ENCODE measurements at places on chromosomes 13 and 19.

DNA sequence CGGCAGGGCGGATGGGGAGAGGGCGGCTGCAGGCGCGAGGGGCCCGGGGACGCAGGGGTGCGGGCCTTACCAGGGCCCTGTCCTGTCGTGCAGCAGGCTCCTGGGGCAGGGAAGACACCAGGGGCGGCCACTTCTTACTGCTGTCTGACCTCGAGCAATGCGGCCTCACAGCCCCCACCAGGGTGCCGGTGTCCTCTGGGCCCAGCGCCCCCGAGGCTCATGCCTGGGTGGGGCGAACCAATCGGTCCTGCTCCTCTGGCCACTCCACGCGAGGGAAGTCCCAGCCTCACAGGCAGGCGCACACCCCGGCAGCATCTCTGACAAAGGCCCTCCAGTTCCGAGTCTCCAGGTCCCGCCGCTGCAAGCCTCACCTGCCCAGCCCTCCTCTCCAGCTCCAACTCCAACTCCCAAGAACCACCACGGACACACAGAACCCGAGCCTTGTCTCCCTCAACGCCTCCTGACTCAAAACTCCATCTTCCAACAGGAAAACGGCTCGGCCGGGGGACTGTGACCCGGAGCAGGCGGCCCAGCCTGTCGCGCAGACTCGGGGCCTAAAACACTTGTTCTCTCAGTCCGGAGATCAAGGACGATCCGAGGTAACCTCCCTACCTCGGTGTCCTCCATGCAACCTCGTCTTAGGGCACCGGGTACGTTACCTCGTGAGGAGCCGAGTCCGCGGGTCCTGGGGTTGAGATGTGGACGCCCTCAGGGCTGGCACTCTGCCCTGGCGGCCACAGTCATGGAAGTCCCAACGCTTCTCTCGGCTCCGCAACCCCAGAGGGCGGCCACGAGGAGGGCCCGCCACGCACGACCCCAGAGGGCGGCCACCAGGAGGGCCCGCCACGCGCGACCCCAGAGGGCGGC, 6.5 kb downstream of the FGF22 start:
- DNase-seq, result no peak

- no peak for DNase-seq
Measured at GRCh38 chr19:29366757-29367156, 153.8 kb upstream of the UQCRFS1 start.

DNA sequence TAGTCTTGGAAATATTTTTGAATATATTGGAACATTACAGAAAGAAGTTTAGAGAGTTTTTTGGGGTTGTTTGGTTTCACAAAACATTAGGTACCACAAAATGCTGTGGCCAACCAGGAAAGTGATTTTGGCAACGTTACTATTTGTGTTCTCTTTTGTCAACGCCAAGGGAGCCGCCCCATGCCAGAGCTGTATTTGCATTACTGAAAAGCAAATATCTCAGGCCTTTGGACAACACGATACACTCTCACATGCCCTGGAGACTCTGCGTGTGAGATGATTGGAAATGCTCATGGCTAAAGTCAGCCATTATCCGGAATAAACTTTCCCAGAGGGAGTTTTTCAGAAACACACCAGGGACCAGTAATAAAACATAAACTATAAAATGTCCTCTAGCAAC, 324.6 kb downstream of the SHISA2 start:
- DNase-seq, result no peak

DNA sequence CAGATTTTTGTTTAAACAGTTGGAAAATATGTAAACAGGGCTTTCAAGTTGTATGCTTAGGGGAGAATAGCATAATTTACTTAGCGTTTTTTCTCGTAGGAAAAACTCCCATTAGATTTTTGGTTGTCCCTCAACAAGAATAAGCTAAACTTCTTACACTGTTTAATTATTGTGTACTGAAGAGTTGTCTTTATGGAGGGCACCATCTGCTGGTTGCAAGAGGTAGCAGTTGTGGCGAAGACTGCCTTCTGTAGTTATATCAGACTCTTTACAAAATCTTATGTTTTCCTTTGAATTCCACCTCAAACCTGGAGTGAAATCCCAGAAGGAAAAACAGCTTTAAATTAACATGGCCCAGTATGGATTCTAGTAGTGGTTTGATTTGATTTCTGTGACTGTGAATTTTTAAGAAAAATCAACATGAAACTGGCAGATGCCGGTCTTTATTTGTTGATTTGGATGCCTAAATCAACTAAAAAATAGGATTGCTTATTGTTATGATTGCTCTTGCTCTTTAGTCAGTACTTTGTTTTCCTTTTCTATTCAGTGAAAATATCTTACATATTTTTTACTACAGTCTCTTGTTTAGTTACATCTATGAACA, 53.4 kb downstream of the PDS5B start:
- peak; percentile 16 for DNase-seq

- DNase-seq, result peak; percentile 55
Measured at GRCh38 chr19:10603084-10603872, 16.2 kb upstream of the AP1M2 start.

DNA sequence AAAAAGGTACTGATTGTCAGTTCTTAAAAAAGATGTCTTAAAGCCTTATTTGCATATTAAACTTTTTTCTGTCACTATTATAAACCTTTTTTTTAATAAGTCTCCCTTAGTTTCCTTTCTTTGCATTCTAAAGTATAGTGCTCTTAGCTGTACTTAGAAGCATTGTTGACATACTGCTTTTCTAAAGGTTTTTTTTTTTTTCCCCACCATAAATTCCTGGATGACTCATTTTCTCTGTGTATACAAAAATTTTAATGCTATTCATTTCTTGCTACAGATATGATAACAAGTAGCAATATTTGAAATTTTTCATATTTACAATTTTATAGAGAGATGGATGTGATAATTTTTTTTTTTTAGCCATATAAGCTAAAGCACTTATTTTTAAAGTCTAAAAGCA, 43.5 kb downstream of the METTL21C start:
- no peak for DNase-seq

DNA sequence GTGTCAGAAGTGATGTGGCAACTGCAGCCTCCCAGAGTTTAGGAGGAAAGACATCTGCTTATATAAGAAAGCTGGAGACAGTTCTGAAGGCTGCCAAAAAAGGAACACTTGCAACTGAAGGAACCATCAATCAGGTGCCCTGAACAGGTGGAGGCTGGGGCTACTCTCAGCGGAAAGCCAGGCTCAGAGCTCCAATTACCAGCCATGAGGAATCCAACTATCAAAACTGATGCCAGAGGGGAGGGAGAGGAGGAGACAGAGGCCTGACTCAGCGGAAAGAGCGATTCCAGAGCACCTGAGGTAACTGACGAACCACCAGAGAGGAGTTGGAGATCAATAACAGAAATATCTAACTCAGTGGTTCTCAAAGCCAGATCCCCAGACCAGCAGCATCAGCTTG, 24.3 kb downstream of the LEUTX start:
- DNase-seq, result no peak

DNA sequence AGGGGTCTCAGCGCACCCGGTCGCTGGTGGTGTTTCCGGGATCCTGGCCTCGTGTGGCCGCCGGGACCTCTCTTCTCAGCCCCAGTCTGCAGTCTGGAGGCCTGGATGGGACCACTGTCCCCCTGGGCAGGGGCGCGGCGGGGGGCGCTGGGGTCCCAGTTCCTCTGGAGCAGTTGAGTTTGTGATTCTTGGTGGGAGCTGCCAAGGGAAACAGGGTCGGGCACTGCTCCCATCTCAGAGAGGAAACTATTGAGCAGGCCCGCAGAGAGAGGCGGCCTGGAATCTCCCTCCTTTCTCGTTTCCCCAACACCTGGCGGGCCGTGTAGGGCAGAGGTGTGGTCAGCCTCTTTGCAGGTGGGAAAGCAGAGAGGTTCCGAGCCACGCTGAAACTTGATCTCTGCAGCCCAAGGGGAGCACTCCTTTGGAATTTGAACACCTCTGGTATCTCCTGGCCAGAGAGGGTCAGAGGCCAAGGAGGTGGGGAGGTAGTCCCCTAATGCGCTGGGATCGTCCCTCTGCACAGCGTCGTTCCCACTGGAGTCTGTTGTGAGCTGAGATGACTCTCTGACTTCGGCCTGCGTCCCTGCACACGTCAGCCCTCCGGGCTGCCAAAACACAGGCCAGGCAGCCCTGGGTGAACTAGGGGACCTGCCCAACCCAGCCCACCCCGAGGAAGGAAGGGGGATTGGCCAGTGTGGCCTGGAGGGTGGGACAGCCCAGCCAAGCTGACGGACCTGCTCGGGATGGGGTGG, 741 bp downstream of the PLEKHF1 start:
- no peak for DNase-seq

DNA sequence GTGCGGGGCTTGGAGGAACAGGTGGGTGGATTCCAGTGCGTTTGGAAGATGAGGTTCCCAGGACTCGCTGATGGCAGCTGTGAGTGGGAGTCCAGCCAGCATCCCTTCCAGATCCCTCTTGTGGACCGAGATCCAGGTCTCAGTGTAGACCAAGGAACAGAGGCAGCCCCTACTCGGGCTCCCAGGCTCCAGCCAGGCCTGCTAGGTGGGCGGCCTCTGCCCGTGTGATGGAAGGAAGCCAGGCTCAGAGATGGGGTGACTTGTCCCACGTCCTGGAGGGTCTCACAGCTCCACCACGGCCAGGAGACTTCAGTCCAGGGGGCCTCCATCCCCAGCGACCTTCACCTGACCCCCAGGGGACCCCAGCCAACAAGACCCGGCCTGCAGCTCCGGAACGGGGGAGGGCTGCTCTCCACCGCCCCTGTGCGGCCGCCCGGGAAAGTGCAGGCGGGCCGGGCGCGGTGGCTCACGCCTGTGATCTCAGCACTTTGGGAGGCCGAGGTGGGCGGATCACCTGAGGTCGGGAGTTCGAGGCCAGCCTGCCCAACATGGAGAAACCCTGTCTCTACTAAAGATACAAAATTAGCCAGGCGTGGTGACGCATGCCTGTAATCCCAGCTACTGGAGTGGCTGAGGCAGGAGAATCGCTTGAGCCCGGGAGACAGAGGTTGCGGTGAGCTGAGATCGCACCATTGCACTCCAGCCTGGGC, 729 bp upstream of the MADCAM1 start:
- DNase-seq, result peak; percentile 41

DNA sequence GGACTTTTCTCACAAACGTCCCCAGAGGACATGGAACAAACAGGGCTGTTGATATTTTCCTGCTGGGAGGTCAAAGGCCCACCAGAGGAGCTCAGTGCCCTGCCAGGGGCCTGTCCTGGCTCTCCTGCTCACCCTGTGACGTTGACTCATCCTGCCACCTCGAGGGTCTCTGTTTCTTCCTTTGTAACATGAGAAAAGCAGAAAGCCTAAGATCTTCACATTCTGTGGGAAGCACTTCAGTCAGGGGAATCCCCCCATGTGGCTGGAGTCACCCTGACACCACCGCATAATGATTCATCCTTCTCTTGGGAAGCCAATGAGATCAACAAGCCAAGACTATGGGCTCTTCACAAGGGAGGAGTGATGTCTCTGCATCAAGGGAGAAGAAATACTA, 147.9 kb downstream of the KATNAL1 start:
- DNase-seq, result no peak

DNA sequence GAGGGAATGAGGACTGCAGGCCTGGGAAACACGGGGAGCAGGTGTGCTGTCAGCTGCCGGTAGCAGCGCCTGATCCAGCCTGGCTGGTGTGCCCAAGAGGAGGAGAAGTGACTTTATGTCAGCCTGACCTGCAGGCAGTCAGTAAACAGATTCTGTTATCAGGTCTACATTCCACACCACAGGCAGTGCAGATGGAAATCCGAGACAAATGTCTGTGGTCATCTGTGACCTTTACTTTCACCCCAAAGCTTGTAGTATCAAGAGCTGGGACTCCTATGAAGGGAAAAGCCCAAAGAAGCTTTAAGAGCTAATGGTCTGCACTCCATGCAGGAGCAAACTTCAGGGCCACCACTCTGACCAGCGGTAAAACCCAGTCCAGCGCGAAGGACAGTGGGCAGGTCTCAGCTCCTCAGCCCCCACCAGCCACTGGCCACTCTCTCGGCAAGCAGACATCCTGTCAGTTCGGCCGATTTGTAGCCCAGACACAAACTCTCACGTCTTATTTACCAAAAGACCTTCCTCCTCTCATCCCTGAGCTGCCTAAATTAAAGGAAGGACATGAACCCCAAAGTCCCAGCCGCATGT, 7.7 kb downstream of the EPS15L1 start:
- DNase-seq, result no peak

DNA sequence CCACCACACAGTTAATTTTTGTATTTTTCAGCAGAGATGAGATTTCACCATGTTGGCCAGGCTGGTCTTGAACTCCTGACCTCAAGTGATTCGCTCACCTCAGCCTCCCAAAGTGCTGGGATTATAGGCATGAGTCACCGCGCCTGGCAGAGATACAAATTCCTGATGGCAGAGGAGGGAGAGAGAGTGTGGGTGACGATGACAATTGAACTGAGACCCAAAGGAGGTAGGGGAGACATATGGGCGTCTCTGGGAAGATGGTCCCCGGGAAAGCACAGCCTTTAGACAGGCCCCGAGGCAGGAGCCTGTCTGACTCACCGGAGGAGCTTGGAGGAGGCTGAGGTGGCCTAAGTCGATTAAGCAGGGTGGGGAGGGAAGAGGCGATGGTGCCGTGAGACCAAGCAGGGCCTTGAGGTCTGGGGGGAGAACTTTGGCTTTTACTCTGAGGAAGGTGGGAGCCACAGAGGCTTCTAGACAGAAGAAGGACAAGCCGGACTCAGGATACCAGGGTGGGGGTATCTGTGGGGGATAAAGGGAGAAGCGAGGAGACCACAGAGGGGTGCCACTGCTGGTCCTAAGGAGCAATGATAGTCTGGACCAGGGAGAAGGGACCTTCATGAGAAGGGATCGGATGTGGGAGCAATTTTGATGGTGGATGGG, 38.2 kb downstream of the ARRDC2 start:
- no peak for DNase-seq

DNA sequence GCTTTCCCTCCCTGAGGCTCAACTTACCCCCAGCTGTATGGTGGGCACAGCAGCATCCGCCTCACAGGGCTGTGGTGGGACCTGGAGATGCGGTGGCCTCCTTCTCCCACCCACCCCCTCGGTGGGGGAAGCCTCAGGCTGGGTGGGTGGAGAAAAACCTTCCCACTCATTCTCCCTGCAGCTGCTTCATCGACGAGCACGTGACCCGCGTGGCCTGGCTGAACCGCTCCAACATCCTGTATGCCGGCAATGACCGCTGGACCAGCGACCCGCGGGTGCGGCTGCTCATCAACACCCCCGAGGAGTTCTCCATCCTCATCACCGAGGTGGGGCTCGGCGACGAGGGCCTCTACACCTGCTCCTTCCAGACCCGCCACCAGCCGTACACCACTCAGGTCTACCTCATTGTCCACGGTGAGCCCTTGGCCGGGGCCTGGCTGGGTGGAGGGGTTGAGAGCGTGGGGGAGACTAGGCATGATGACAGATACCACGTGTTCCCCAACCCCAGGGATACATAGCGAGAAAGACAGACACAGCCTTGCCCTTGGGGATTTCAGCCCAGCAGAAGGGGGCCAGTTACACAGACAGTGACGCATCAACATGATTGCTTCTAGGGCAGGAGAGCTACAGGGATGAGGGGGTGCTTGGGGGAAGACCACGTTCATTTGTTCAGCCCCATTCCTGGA, 12.2 kb downstream of the IGLON5 start:
- no peak for DNase-seq

- no peak for DNase-seq
Measured at GRCh38 chr19:20359933-20360720, 193.1 kb downstream of the ZNF486 start.

Data from T-helper 9 cell (primary cell).